ENCODE measurements at places on chromosomes 1 and 21.
A peak's percentile ranks its signal among the peaks of the same experiment; 100 is the strongest.

DNA sequence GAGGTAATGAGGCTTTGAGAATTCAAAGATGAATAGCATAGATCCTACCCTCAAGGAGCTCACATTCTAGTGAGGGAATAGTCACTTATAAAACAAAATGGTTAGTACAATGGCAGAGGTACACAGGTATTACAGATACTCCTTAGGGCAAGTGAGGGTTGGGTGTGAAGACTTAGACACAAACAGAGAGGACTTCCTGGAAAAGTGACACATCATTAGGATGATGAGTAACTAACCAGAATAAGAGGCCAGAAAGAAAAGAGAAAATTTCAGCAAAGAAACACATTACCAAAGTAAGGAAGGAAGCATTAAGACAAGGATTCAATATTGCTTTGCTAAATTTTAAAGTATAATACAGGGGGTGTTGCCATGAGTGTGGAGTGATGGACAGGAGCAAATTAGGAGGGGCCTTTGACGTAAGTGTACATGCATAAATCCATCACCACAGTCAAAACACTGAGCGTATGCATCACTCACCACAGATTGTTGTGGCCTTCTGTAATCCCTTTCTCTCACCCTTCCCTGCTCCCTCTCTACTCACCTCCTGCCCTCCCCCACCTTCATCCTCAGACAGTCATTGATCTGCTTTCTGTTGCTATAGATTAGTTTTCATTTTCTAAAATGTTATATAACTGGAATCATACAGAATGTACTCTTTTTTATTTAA lies 7.9 kb downstream of the CD53 start:
- no peak for DNase-seq

DNA sequence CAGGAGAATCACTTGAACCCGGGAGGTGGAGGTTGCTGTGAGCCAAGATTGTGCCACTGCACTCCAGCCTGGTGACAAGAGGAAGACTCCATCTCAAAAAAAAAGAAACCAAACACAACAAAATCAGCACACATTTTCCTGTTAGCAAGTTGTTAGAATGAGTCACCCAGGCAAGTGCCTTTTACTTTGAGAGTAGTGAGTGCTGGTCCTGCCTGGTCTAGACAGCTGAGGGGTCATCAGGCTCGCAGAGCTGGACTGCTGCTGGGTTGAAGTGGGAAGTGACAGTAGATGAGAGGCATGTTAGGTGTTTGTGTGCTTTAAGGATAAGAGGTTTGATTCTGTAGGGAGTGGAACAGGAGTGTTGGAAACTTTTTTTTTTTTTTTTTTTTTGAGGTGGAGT lies 31.9 kb downstream of the GNPAT start:
- DNase-seq, result peak; percentile 4

DNA sequence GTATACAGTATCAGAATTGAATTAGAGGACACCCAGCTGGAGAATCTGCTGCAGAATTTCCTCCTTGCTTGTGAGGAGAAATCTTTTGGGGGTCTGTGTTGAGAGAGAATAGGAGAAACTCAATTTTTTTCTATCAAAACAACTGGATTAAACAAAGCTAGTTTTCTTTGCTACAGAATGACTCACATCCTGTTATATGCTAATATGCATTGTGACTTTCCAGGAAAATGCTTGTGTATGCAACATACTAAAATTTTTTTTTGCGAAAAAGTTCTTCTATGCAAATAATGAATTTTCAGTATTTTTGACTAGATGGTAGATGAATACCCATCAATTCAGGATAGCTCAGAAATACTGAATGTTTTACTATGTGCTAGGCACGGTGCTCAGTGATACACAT lies 2.2 kb downstream of the VAMP4 start:
- no peak for DNase-seq

DNA sequence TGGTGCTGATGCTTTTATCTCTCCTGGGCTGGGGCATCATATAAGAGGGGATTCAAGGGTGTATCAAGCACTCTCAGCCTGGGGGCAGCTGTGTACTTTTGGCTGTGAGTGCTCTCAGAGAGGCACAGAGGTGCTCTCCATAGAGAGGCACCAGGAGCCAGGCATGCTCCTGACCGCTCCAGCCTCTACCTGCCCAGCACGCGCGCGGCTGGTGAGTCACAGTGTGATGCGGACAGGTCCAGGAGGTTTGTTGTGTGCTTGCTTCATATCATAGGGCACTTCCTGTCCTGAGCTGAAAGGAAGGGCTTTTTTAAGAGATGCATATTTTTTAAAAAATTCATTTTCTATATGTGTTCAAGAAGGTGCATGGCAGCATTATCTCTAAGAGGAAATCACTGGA lies 93.6 kb upstream of the BCAR3 start:
- no peak for DNase-seq

- no peak for DNase-seq
Measured at GRCh38 chr1:240343045-240343444, 251.4 kb downstream of the FMN2 start.

- peak; percentile 84 for DNase-seq
Measured at GRCh38 chr21:39776589-39776988, 31.6 kb downstream of the IGSF5 start.

- no peak for DNase-seq
Measured at GRCh38 chr1:200038981-200039848, 11.7 kb downstream of the NR5A2 start.

DNA sequence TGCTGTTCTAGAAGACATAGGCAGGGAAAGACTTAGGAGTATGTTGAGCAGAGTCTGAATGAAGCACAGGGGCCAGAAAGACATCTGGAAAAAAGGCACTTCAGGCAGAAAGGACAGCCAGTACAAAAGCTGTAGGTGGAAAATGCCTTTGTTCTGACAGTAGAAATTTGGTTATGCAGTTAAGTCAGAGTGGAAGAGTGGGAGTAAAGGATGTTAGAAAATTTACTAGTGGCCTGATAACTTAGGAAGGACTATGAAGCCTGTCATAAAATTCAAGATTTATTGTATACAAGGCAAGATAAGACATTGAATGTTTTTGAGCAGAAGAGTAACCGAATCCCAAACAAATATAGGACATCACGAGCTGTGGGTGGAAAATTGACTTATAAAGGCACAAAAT lies 987.9 kb downstream of the PLA2G4A start:
- DNase-seq, result no peak

GRCh38 chr1:115980998-115981993 lies 5.0 kb downstream of the SLC22A15 start:
- peak; percentile 50 for DNase-seq

Data from fibroblast of skin of abdomen (primary cell).